ENCODE measurements at places on chromosomes 5 and 9.

- no peak for DNase-seq
Measured at GRCh38 chr5:91532281-91532680, 149.2 kb upstream of the ARRDC3 start.

DNA sequence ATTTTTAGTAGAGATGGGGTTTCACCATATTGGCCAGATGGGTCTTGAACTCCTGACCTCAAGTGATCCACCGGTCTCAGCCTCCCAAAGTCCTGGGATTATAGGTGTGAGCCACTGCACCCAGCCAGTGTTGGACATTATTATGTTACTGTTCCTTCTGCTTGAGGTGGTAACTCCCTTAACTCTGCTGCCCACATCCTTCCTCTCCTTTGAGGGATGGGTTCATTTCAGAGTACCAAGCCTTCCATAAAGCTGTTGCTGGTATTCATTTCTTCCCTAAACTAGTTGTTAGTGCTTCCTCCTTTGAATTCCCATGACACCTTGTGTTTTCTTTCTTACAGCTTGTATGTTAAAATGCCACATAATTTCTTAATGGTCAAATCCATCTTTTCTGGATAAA, 54.0 kb downstream of the CTNNA1 start:
- DNase-seq = no peak

DNA sequence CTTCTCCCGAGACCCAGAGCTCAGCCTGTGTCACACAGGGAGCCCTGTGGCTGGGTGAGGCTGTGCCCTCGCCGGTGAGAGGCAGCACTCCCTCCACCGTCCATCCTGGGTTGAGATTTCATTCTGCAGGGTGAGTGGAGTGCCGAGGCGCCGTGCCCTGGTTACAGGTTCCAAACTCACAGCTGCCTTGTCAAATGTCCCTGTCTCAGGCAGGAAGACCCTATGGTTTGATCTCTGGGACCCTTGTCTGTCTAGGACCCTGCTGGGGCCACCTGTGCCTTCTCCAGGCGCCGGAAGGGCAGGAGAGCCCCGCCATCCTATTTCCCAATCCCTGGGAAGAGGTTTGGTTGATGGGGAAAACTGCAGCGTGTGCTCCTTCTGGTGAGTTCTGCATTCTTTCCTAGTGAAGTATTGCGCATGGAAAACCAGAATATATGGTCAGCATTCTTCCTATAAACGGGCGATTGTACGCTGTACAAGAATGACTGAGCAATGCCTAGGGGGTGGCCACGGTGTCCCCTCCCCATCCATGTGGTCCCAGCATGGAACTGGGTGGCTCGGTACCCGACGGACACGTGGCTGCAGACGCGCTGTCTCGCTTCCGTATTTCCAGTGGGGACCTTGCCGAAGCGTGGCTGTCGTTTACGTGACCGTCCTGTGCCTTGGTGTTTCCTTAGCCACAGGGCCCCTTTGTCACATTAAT, 95.9 kb upstream of the COL5A1 start:
- no peak for DNase-seq

- no peak for DNase-seq
Measured at GRCh38 chr5:5424736-5425135, 2.3 kb downstream of the ICE1 start.

- DNase-seq = no peak
Measured at GRCh38 chr5:170368586-170368985, 20.6 kb downstream of the KCNMB1 start.

- DNase-seq = no peak
Measured at GRCh38 chr5:139642891-139643871, 5.0 kb upstream of the CXXC5 start.

Data from substantia nigra (tissue), 51 donors.